Activated T-cell treated with anti-CD3 and anti-CD28 coated beads, Interleukin-2, amount 50 U/mL, for 72 hours (primary cell): ENCODE measurements at places on chromosomes 12 and 14.
A peak's percentile ranks its signal among the peaks of the same experiment; 100 is the strongest.

- H3K27me3 ChIP-seq, result no peaks in the 10 kb centered on the region
- no peak for DNase-seq
- H3K4me3 ChIP-seq, result no peak overlapping the region
- H3K36me3 ChIP-seq, result no peaks in the 10 kb centered on the region
These were observed 308.9 kb upstream of the LRFN5 start for GRCh38 chr14:41297576-41298327.

DNA sequence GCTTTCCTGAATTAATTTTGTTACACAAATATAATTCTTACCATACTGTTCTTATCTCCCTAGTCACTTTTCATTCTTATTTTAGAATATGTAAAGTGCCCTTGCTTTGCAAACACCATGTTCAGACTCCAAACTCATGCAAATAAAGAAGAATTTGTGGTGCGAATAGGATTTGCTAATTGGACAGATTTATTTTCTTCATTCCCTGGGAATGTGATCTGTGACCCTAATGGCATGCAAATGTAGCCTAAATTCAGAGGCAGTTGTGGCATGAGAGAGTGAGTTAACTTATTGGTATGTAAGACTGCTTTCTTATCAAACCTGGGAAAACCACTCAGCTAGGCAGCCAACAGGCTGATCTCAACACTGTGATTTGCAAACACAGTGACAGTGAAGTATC, 10.0 kb downstream of the CAPZA3 start:
- H3K27me3 ChIP-seq, result no peaks in the 10 kb centered on the region
- H3K27ac ChIP-seq, result no peak overlapping the region
- H3K4me1 ChIP-seq, result no peaks in the 10 kb centered on the region
- no peaks in the 10 kb centered on the region for H3K36me3 ChIP-seq
- DNase-seq, result no peak

- H3K36me3 ChIP-seq, result no peaks in the 10 kb centered on the region
- H3K4me3 ChIP-seq, result no peak overlapping the region
- H3K27ac ChIP-seq, result no peak overlapping the region
- no peak for DNase-seq
These were observed 36.6 kb downstream of the DCAF4 start for GRCh38 chr14:72962829-72963312.

- peaks cover 5% of the 10 kb centered on the region for H3K4me1 ChIP-seq
- no peaks in the 10 kb centered on the region for H3K36me3 ChIP-seq
- H3K27ac ChIP-seq, result no peak overlapping the region
- DNase-seq, result no peak
These were observed 11.2 kb upstream of the AJUBA start for GRCh38 chr14:22993517-22993916.

- no peaks in the 10 kb centered on the region for H3K27me3 ChIP-seq
- H3K36me3 ChIP-seq, result peaks cover 61% of the 10 kb centered on the region
- H3K4me1 ChIP-seq, result peaks cover 53% of the 10 kb centered on the region
- H3K27ac ChIP-seq, result peak overlapping the region; percentile 81
- no peak overlapping the region for H3K4me3 ChIP-seq
- no peak for DNase-seq
These were observed 16.0 kb downstream of the PCBP2 start for GRCh38 chr12:53467880-53468279.

DNA sequence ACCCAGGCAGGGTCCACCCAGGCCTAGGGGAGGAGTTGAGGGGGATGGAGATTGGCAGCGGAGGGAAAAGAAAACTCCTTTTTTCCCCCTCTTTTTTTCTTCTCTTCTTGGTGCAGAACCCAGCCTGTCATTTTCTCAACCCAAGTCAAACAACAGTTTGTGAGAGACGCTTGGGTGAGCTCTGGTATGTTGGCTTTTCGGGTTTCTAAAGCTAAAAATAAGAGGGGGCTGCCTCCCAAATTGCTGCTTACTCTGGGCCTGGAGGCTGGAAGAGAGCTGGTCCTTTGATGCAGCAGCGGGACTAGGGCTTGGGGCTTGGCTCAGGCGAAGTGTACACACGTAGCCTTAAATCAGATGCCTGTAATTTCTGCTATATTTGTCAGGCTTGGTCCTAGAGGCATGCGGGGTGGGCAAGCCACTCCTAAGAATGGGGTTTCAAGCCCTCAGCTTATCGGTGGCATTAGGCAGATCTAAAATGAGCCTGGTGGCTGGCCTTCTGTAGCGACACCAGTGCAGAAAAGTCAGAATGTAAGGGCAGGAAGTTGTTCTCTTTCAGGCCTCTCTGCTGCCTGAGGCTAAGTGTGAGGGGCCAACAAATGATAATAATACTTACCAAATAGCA, 816 bp upstream of the SLC8A3 start:
- H3K27me3 ChIP-seq, result peaks cover 79% of the 10 kb centered on the region
- DNase-seq, result no peak
- peaks cover 20% of the 10 kb centered on the region for H3K4me1 ChIP-seq
- peaks cover 1% of the 10 kb centered on the region for H3K36me3 ChIP-seq
- H3K4me3 ChIP-seq, result peak overlapping the region; percentile 72
- no peak overlapping the region for H3K27ac ChIP-seq

DNA sequence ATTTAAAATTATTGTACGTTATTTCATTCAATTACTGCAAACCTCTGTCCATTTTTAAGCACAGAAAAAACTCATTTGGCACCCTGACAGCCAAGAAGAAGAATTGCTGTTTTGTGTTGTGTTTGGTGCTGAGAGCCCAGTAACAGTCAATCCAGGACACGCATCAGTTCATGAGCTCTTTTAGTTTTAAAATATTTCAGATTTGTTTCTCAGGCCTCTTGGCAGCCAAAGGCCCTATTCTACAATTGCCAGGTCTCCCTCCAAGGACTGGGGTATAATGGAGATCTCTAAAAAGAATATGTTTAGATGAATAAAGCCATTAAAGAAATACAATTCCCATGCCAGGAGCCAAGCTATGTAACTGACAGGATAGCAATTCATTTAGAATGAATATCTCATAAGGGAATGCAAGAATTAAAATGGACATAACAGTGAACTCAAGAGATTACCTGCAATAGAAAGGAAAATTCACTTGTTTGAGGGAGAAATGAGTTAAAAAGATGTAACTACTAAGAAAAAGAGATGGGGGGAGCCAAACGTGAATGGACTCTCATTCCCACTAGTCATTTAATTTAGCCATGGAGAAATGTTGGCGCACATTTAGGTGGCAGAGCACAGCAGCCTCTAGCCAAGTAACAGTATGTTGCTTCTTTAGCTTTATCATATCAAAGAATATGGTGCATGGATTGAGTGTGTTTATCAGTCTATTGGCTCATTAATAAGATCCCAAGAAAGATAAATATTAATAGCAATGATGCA, 140.6 kb upstream of the PELI2 start:
- peaks cover 2% of the 10 kb centered on the region for H3K27me3 ChIP-seq
- H3K4me3 ChIP-seq, result no peak overlapping the region
- DNase-seq, result no peak
- peaks cover 4% of the 10 kb centered on the region for H3K36me3 ChIP-seq

- no peak for DNase-seq
- no peaks in the 10 kb centered on the region for H3K27me3 ChIP-seq
- H3K27ac ChIP-seq, result no peak overlapping the region
- H3K36me3 ChIP-seq, result peaks cover 3% of the 10 kb centered on the region
- no peak overlapping the region for H3K4me3 ChIP-seq
These were observed 43.6 kb downstream of the IRF2BPL start for GRCh38 chr14:76984787-76985375.

- H3K27ac ChIP-seq, result no peak overlapping the region
- H3K4me3 ChIP-seq, result no peak overlapping the region
- H3K27me3 ChIP-seq, result peaks cover 16% of the 10 kb centered on the region
- H3K36me3 ChIP-seq, result peaks cover under 1% of the 10 kb centered on the region
- H3K4me1 ChIP-seq, result peaks cover 34% of the 10 kb centered on the region
- no peak for DNase-seq
These were observed 49.4 kb upstream of the ZFP36L1 start for GRCh38 chr14:68842298-68842697.

- no peak for DNase-seq
- peak overlapping the region; percentile 95 for H3K4me3 ChIP-seq
- H3K27me3 ChIP-seq, result no peaks in the 10 kb centered on the region
- peaks cover 1% of the 10 kb centered on the region for H3K36me3 ChIP-seq
These were observed 1.3 kb upstream of the EEA1 start for GRCh38 chr12:92930421-92930820.

DNA sequence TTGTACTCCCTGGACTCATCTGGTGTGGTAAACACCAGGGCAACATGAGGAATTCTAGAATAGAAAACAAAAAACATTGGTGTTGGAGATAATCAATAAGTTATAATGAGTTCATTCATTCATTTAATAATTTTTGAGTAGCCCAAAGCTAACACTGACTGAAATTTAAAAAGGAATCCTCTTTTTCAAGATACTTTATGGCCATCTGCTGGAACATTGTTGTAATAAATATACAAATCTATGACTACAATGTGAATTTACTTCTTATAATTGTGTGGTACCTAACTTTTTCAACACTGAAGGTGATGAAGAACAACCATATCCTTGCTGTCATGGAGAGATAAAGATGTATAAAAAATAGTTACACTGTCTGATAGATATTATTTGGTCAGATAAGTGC, 687.3 kb upstream of the MIS18BP1 start:
- H3K27me3 ChIP-seq, result no peaks in the 10 kb centered on the region
- H3K4me1 ChIP-seq, result no peaks in the 10 kb centered on the region
- H3K27ac ChIP-seq, result no peak overlapping the region
- no peaks in the 10 kb centered on the region for H3K36me3 ChIP-seq
- no peak for DNase-seq
- H3K4me3 ChIP-seq, result no peak overlapping the region

DNA sequence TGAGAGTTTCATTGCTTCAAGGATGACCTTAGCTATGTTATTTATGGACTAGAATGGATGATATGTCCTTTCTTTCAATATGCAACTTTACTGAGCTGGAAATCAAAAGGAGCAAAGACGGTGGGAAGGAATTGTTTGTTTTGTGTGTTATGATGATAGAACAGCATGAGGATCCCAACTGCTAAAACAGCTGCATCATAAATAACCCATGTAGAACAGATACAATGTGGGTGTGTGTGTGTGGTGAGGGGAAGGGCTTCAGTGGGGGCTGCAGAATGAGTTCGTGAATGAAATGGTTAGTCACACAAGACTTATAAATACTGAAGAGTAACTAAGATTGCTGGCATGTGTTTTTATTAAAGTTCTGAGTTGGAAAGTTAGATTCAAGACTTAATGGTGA, 80.1 kb downstream of the DACT1 start:
- no peaks in the 10 kb centered on the region for H3K27me3 ChIP-seq
- DNase-seq, result no peak
- H3K4me1 ChIP-seq, result peaks cover 6% of the 10 kb centered on the region
- H3K4me3 ChIP-seq, result no peak overlapping the region
- H3K27ac ChIP-seq, result no peak overlapping the region

DNA sequence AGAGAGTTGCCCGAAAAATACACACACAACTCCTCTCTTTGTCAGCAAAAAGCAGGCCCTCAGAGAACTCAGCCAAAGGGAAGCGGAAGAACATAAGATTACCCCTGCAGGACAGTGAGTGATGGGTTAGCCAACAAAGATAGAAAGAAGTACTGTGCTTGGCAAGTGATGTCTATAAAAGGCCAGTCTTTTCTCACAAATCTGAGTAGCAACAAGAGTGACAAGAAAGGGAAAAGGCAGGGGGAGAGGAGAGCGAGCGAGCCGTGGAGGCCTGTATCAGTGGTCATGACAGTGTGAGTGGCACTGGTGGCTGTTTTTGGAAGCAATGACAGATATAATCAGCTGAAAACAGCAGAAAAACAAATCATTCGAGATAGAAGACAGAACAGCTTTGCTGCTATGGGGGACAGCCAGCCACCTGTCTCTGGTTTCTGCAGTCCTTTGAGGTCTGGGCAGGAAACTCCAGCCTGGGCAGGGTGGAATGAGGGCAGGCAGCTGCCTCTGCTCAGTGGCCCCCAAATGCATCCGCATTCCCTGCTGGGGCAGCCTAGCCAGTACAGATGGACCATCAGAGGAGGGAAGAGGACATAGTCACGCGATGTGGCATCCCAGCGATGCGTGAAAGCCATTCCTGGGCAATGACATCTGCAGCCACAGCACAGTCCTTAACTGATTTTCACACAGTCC, 74.7 kb downstream of the TRIM9 start:
- H3K27ac ChIP-seq, result no peak overlapping the region
- no peak for DNase-seq
- H3K4me1 ChIP-seq, result no peaks in the 10 kb centered on the region
- H3K27me3 ChIP-seq, result no peaks in the 10 kb centered on the region
- H3K4me3 ChIP-seq, result no peak overlapping the region
- no peaks in the 10 kb centered on the region for H3K36me3 ChIP-seq

GRCh38 chr14:50471838-50472465, 60.4 kb downstream of the MAP4K5 start:
- no peak overlapping the region for H3K27ac ChIP-seq
- no peaks in the 10 kb centered on the region for H3K4me1 ChIP-seq
- peaks cover 53% of the 10 kb centered on the region for H3K36me3 ChIP-seq
- H3K27me3 ChIP-seq, result no peaks in the 10 kb centered on the region
- no peak overlapping the region for H3K4me3 ChIP-seq
- no peak for DNase-seq

DNA sequence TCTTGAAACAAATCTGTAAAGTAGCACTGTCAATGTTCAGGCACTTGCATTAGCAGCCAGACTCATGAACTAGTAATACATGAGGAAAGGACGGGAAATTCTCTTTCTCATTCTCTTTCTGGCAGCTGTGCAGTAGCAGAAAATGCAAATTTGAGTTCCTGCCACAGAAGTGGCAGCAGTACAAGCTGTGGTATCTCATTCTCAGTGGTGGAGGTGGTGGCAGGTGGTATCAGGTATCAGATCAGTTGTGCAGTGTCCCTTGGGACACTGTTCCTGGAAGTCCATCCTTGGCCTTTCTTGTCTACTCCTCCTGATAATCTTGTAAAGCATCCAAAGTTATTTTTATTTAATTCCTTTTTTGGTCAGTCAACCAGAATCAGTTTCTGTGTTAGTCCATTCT, 103.0 kb downstream of the C12orf42 start:
- H3K27me3 ChIP-seq, result no peaks in the 10 kb centered on the region
- H3K36me3 ChIP-seq, result peaks cover 5% of the 10 kb centered on the region
- H3K27ac ChIP-seq, result no peak overlapping the region
- no peaks in the 10 kb centered on the region for H3K4me1 ChIP-seq
- DNase-seq, result no peak
- no peak overlapping the region for H3K4me3 ChIP-seq

DNA sequence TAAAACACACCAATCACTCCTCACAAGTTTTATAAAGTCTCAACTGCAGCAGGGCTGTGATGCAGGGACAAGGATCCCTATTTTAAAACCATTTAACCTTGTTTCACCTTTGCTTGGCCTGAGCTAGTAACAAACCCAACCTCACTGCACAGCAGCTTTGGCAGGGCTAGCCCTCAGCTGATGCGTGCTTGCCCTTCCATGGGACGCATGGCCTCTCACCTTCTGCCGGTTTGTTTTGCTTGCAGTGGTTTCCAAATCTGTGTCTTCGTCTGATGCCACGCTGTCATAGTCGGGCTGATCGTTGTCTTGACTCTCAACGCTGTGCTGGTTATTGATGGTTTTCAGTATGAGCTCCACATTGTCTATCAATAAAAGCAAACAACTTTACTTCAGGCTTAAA, 43.3 kb downstream of the GIT2 start:
- no peak overlapping the region for H3K4me3 ChIP-seq
- H3K27me3 ChIP-seq, result no peaks in the 10 kb centered on the region
- peaks cover 22% of the 10 kb centered on the region for H3K4me1 ChIP-seq

GRCh38 chr12:64694130-64695040, 64.8 kb downstream of the GNS start:
- H3K4me1 ChIP-seq, result peaks cover 41% of the 10 kb centered on the region
- no peaks in the 10 kb centered on the region for H3K27me3 ChIP-seq
- no peak overlapping the region for H3K4me3 ChIP-seq
- H3K27ac ChIP-seq, result peak overlapping the region; percentile 78
- DNase-seq, result no peak
